NCI-H2171 (cell line): ENCODE measurements at places on chromosomes 3 and 15.

- DNase-seq = no peak
Measured at GRCh38 chr3:29761517-29761916, 480.6 kb downstream of the RBMS3 start.

GRCh38 chr3:51720292-51721061, 13.6 kb downstream of the GRM2 start:
- DNase-seq = no peak

GRCh38 chr15:28915041-28915810, 29.5 kb downstream of the APBA2 start:
- no peak for DNase-seq

DNA sequence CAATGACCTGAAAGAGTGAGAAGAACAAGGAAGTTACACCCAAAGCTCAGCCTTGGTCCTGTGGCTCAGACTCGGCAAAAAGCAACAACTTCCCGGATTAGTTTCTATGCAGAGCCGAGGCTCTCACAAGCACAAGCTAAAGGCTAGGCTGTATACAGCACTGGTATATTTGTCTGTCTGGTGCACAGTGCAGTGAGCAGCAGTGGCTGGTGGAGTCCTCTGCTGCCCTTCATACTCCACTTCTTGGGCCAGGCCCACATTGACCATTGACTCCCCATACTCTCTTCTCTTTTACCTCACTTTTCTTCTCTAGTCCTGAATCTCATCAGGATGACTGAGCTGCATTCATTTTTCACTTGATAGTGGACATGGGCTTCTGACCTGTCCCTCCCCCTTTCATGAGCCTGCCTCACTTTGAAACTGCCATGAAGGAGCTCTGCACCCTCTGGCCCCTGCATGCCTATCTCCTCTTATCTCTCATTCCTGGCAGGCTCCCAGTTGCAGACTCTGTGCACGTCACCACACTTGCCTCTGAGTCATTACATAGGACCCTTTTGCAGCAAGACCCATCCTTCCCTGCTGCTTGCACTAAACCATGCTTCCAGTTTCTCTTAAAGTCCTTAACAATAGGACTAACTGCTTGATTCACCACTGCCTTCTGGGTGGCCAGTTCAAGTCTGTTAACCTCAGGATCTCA, 379.3 kb downstream of the NTRK3 start:
- DNase-seq = no peak
